ENCODE measurements at places on chromosomes 5 and 9.
A peak's percentile ranks its signal among the peaks of the same experiment; 100 is the strongest.

- DNase-seq: no peak
Observed at GRCh38 chr5:171857489-171857876, 71.9 kb downstream of the SMIM23 start.

DNA sequence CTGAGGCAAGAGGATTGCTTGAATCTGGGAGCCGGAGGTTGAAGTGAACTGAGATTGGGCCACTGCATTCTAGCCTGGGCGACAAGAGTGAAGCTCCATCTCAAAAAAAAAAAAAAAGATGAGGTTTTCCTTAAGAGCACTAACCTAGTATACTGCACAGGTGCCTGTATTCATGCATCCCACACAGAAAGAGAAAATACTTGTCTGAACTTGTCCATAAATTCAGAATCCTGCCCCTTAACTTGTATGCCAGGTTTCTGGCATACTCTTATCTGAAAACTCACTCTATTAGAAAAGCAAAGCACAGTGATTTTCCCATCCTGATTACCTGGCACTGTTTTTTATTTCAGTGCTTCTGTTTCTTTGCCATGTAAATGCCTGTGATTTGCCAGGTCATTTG is 125.3 kb upstream of the CDKN2B start:
- no peak for DNase-seq

DNA sequence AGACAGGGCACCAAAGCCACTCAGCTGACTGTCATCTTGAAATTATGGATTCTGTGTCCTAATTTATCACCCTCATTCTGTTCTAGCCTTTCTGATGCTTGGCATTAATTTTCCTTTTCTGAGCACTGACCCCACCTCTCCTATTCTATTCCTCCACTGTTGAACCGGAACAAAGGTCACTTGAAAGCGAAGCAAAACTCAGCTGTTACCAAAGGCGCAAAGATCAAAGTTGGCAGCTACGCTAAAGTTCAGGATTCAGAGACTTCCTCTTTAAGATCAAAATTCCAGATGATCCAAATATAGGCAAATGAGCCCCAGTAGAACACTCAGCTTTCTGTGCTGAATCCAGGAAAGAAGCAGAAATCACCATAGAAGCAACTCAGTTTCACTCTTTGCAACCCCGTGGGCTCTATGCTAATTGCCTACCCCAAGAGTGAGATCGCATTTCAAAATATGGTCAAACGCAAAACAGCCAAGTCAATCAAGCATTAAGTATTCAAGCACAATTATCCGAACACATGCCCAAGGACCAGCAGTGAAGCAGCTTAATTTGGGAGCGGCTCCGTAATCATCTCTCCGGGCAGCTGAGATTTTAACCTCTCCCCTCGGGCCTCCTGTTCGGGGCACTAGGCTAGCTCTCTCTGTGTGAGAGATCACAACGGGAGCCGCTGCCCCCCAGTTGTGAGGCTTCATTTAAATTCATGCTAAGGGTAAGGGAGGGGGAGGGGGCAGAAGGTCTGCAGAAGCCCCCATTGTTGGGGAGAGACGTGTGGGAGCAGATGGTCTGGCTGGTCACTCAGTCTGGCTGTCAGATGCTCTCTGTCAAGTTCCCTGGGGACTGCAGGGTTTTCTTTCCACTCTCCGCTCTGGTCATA is 288.6 kb downstream of the ELAVL2 start:
- no peak for DNase-seq

DNA sequence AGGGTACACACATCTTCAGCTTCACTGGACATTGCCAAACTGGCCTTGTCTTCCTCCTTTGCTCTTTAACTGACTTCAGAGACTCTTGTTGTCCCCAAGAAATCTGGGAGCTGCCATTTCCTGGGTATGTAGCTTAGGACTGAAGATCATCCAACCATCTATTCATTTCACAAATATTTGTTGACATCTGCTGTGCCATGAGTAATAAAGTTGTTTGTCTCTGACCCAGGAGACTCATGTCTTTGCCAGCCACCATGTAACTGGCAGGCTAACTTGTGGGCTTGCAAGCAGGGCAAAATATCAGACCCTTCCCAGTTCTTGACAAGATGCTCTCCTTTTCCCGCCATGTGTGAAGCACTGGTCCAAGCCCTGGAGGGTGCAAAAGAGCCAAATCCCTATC is 17.1 kb upstream of the TOR1B start:
- no peak for DNase-seq

GRCh38 chr5:55533521-55534435 is 986 bp downstream of the PLPP1 start:
- DNase-seq: peak; percentile 68

Data from NAMALWA (cell line).